ENCODE measurements at places on chromosomes 3 and 15. TPM values are rescaled to one million over a fixed set of nuclear protein-coding genes. Genes with fewer than 3 reads are reported as not detected.

- no peaks in the 10 kb centered on the region for H3K27me3 ChIP-seq
- H3K4me3 ChIP-seq = no peak overlapping the region
- H3K27ac ChIP-seq = no peak overlapping the region
- H3K36me3 ChIP-seq = no peaks in the 10 kb centered on the region
- H3K4me1 ChIP-seq = no peaks in the 10 kb centered on the region
- DNase-seq = no peak
These were observed 130.2 kb upstream of the CFAP20DC start for GRCh38 chr3:59180006-59180405.

GRCh38 chr3:143045639-143046038, 44.3 kb downstream of the U2SURP start:
- no peaks in the 10 kb centered on the region for H3K4me1 ChIP-seq
- no peak overlapping the region for H3K27ac ChIP-seq
- no peak for DNase-seq
- H3K4me3 ChIP-seq = no peak overlapping the region

The GNAT1 gene
- not detected for total RNA-seq

- H3K27me3 ChIP-seq = no peaks in the 10 kb centered on the region
- DNase-seq = no peak
- peaks cover 11% of the 10 kb centered on the region for H3K4me1 ChIP-seq
- H3K36me3 ChIP-seq = no peaks in the 10 kb centered on the region
- no peak overlapping the region for H3K4me3 ChIP-seq
These were observed 3.4 kb downstream of the GP9 start for GRCh38 chr3:129063841-129064482.

The GP9 gene
- total RNA-seq = not detected

The DCUN1D1 gene
- 26.2 TPM for total RNA-seq

The PAQR9 gene
- total RNA-seq = not detected

DNA sequence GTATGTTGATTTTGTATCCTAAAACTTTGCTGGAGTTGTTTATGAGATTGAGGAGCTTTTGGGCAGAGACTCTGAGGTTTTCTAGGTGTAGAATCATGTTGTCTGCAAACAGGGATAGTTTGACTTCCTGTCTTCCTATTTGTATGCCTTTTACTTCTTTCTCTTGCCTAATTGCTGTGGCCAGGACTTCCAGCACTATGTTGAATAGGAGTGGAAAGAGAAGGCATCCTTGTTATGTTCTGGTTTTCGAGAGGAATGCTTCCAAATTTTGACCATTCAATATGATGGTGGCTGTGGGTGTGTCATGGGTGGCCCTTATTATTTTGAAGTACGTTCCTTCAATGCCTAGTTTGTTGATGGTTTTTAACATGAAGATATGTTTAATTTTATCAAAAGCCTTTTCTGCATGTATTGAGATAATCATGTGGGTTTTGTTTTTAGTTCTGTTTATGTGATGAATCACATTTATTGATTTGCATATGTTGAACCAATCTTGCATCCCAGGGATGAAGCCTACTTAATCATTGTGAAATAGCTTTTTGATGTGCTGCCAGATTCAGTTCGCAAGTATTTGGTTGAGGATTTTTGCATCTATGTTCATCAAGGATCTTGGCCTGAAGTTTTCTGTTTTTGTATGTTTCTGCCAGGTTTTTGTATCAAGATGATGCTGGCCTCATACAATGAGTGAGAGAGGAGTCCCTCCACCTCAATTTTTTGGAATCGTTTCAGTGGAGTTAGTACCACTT, 188.1 kb downstream of the MINAR1 start:
- H3K36me3 ChIP-seq = no peaks in the 10 kb centered on the region
- no peaks in the 10 kb centered on the region for H3K27me3 ChIP-seq
- no peak overlapping the region for H3K27ac ChIP-seq
- no peaks in the 10 kb centered on the region for H3K4me1 ChIP-seq

All from tibial nerve (tissue), 4 donors.